ENCODE measurements at places on chromosomes 1 and 21.

GRCh38 chr1:237324226-237324625 is 282.2 kb downstream of the RYR2 start:
- no peak for DNase-seq

GRCh38 chr1:87305151-87305550 is 23.5 kb upstream of the LMO4 start:
- DNase-seq, result no peak

DNA sequence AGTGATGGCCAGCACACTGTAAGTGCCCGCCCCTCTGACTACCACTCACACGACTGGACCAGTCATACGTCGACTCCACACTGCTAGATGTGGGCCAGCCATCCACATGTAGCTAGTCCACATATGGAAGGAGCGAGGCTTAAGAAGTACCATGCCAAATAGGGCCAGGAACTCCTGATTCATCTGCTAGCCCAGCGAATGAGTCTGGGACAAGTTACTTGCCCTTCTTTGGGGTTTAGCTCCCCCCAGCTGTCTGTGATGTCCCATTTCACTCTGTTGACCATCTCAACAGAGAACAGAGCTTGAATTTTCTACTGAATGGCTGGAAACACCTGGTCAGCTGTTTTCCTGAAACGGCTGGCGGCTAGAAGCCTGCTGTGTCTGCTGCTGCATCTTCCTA is 5.8 kb downstream of the CSRP1 start:
- DNase-seq, result no peak

DNA sequence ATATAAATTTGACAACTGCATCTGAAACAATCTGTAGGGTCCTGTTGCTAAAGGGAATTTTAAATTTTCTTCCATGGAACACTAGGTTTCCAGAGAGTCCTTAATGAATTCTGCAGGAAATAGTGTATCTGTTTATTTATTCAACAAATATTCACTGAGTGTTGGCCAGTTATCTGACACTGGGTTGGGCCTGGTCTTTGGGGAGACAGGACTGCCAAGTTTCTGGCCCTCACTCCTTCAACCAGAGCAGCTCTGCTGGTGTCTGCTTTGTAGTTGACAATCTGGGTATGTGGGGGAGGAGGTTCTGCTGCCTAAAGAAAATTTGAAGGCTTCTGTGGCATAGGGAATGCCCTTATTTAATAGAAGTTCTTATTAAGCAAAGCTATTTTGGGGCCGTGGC is 26.1 kb upstream of the HUNK start:
- DNase-seq, result no peak

- no peak for DNase-seq
These were observed at the start of gene DNAH14 for GRCh38 chr1:224929335-224930237. Gene DNAH14, plus strand, starts transcription at chr1:224929675. Its CDS starts 23,028 bp downstream, at chr1:224952703.

DNA sequence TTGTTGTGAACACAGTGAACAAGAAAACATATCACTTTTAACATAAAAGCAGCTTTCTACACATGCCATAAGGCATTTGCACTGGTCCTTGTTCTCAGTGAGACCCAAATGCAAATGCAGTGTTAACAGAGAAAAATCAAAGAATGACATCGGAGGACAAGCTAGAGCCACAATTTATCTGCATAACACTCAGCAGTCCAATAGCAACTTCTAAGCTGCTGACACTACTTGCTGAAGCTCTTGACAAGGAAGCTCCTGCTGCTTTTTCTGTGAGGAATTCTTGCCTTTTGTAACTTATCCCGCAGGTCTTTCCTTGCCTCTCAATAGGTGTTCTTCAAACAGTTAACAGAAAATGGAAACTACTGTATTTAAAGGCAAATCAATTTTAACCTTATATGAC is 34.7 kb downstream of the USH2A start:
- no peak for DNase-seq

Data from activated naive CD4-positive, alpha-beta T cell (primary cell).